Foreskin fibroblast (primary cell): ENCODE measurements at places on chromosomes 3 and 15.
A peak's percentile ranks its signal among the peaks of the same experiment; 100 is the strongest.

GRCh38 chr3:169848741-169849140 is 21.0 kb downstream of the LRRC31 start:
- peak; percentile 24 for DNase-seq

DNA sequence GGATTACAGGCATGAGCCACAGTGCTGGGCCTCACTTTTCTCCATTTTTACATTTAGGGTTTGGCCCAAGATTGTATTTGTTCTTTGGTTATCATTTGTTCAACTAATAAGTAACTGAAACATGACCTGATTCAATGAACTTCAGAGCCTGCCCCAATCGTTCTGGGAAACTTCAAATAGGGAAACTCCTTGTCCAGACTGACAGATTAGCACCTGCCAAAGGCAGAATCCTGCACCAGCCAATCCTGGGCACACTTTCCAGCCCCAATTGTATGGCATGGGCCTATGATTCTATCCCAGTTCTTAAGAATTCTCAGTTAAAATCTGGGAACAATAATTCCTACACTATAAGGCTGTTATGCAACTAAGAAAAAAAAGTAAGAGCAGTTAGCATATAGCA is 18.3 kb upstream of the RAB43 start:
- DNase-seq, result no peak

- no peak for DNase-seq
These were observed 117.8 kb downstream of the WNT5A start for GRCh38 chr3:55369141-55369847.

DNA sequence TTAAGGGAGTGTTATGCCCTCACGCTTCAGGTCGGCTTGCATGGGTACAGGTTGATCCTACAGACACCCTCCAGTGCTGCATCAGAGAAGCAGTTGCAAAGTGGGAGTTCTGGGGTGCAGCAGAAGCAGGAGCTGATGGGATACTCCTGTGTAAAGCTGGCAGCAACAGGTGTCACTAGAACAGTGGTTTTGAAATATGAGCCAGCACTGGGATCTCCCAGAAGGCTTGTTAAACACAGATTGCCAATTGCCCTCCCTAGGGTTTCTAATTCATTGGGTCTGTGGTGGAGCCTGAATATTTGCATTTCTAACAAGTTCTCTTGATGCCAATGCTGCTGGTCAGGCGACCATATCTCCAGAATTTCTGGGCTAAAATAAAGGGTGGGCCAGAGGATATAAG is 350.4 kb downstream of the CLSTN2 start:
- no peak for DNase-seq
